ENCODE measurements at places on chromosomes 5 and 9. TPM values are rescaled to one million over a fixed set of nuclear protein-coding genes. Genes with fewer than 3 reads are reported as not detected.

HMGCS1 gene
- total RNA-seq: 14.8 TPM

CDC25C gene
- total RNA-seq: 5.9 TPM

FAM221B gene
- total RNA-seq: not detected

ARSI gene
- total RNA-seq: 4.2 TPM

GFPT2 gene
- total RNA-seq: 49.1 TPM

PCDHGB6 gene
- total RNA-seq: 1.9 TPM

BTNL8 gene
- not detected for total RNA-seq

MYMK gene
- not detected for total RNA-seq

GRCh38 chr9:37026113-37026930 lies 7.7 kb downstream of the PAX5 start:
- H3K4me3 ChIP-seq: no peak overlapping the region
- DNase-seq: peak; percentile 31
- no peak overlapping the region for H3K27ac ChIP-seq
- H3K36me3 ChIP-seq: no peaks in the 10 kb centered on the region
- H3K4me1 ChIP-seq: no peaks in the 10 kb centered on the region
- peaks cover 98% of the 10 kb centered on the region for H3K27me3 ChIP-seq

GRCh38 chr9:20300430-20301115 lies 321.7 kb downstream of the MLLT3 start:
- DNase-seq: peak; percentile 28
- H3K4me3 ChIP-seq: no peak overlapping the region
- H3K27ac ChIP-seq: no peak overlapping the region
- no peaks in the 10 kb centered on the region for H3K36me3 ChIP-seq

DNA sequence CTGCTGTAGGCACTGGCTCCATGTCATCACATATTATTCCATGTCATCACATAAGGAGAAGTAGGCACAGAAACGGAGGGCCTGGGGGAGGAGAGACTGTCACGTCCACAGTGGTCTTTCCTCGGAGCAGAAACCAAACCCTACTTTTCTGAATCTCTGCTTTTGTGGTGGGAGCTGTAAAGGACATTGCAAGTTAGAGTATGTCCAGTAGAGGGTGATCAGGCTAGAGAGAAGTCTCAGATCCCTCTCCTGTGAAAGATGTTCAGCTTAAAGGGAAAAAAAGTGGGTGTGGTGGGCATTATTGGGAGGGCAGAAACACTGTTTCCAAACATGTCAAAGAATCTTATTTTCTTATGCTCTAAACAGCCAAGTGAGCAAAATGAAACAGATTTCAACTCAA lies 19.4 kb upstream of the FBP2 start:
- H3K27ac ChIP-seq: no peak overlapping the region
- H3K4me3 ChIP-seq: no peak overlapping the region
- H3K36me3 ChIP-seq: no peaks in the 10 kb centered on the region
- H3K27me3 ChIP-seq: peaks cover 36% of the 10 kb centered on the region
- no peak for DNase-seq
- H3K4me1 ChIP-seq: no peaks in the 10 kb centered on the region

- no peak overlapping the region for H3K4me3 ChIP-seq
- no peaks in the 10 kb centered on the region for H3K36me3 ChIP-seq
- H3K27me3 ChIP-seq: no peaks in the 10 kb centered on the region
- DNase-seq: no peak
- no peaks in the 10 kb centered on the region for H3K4me1 ChIP-seq
- H3K27ac ChIP-seq: no peak overlapping the region
These were observed 604.5 kb downstream of the ISL1 start for GRCh38 chr5:51987669-51988209.

DNA sequence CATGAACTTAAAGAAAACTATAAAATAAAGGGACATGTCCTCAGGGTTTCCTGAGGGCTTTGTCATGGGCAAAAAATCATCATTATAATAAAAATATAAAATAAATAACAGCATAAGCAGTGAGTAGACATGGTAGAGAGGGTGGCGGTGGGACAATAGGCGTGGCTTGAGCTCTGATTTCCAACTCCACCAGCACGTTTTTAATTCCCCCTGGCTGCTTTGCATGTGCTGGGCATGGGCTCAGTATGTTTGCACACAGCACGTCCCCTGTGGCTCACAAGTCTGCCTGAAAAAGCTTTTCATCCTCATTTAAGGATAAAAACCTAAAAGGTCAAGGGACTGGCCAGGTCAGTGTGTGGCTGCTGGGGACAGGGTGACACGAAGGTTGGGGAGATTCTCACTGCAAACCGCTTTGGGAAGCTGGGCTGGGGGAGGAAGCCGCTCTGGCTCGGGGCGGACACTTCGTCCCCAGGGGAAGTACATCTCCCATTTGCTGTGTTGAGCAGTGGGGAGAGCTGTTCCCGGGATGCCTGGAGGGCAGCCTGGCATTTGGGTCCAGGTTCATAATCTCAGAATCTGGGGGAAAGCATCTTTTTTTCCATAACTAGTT lies 32.6 kb downstream of the NKX2-5 start:
- peaks cover 35% of the 10 kb centered on the region for H3K27me3 ChIP-seq
- H3K36me3 ChIP-seq: no peaks in the 10 kb centered on the region

DNA sequence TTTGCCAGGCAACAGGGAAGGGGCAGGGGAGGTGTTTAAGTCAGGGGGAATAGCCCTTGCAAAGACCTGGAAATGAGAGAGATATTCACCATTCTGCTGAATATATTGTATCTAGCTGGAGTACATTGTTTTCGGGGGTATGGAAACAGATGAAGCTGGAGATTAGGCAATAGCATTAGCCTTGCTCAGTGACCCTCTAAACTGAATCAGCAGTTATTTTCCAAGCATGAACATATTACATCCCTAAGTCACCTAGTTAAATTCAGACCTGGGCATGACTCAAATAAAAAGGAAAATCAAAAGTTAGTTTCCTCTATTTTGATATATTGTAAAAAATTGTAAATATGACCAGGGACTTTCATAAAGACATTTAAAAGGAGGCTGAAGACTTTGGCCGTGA lies 544.6 kb upstream of the TRPC7 start:
- no peaks in the 10 kb centered on the region for H3K27me3 ChIP-seq
- no peaks in the 10 kb centered on the region for H3K36me3 ChIP-seq
- H3K4me1 ChIP-seq: no peaks in the 10 kb centered on the region
- no peak for DNase-seq
- H3K27ac ChIP-seq: no peak overlapping the region

GRCh38 chr9:12813960-12814876 lies 39.4 kb downstream of the LURAP1L start:
- H3K4me1 ChIP-seq: peaks cover 74% of the 10 kb centered on the region
- H3K36me3 ChIP-seq: 0 out of 2 replicates have a peak, but pooled peaks cover 5% of the 10 kb centered on the region
- peak overlapping the region; percentile 95 for H3K27ac ChIP-seq
- DNase-seq: peak; percentile 99

GRCh38 chr5:335740-336038 lies 14.2 kb downstream of the AHRR start:
- no peak overlapping the region for H3K4me3 ChIP-seq
- no peak for DNase-seq
- H3K27ac ChIP-seq: no peak overlapping the region
- no peaks in the 10 kb centered on the region for H3K27me3 ChIP-seq

GRCh38 chr9:82299870-82300269 lies 311.3 kb downstream of the SPATA31D1 start:
- H3K27ac ChIP-seq: no peak overlapping the region
- H3K27me3 ChIP-seq: no peaks in the 10 kb centered on the region
- no peaks in the 10 kb centered on the region for H3K4me1 ChIP-seq

DNA sequence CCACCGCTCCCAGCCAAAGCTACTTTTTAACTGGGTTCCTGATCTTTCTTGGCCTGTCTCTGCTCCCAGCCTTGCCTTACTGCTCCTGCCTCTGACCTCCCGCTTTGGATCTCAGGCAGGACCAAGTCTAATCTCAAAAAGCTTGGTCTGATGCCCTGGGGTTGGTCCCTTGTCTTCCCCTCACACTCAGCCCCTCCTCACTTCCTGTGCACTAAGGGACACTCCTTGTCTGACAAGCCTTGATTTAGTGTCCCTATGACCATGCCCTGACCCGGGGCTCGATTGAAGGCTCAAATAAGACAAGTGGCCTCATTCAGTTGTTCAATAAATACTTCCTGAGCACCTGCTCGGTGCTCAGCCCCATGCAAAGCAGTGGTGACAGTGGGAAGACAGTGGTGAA lies 3.7 kb upstream of the GTF3C5 start:
- no peak overlapping the region for H3K27ac ChIP-seq
- no peaks in the 10 kb centered on the region for H3K36me3 ChIP-seq

DNA sequence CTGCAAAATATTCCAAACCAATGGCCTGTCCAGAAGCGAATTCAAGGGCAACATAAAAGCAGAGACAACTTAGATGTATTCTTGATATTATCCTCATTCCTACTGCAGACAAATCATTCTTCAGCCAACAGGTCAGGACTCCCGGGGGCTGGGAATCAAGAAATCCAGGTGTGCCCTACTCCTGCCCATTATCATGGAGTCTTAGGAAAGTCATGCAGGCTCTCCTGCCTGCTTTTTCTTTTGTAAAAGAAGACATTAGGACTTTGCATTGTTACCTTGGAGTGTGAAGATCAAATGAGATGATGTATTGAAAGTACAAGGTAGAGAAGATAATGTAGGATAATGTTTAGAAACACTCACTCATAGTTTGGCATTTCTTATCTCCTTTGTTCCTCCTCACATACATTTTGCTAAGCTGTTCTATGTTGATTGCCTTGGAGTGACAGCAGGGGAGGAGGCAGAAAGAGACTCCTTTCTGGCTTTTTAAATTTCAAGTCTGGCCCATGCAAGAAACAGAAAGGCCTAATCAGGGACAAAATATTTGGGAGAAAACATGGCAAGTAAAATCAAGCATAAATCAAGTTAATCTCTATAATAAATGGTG lies 113.8 kb downstream of the SV2C start:
- no peaks in the 10 kb centered on the region for H3K27me3 ChIP-seq
- H3K36me3 ChIP-seq: no peaks in the 10 kb centered on the region
- no peak overlapping the region for H3K27ac ChIP-seq
- H3K4me1 ChIP-seq: no peaks in the 10 kb centered on the region

- H3K27me3 ChIP-seq: no peaks in the 10 kb centered on the region
- H3K4me3 ChIP-seq: peak overlapping the region; percentile 90
- H3K36me3 ChIP-seq: no peaks in the 10 kb centered on the region
- DNase-seq: no peak
- H3K27ac ChIP-seq: peak overlapping the region; percentile 86
These were observed 200 bp downstream of the NPR3 start for GRCh38 chr5:32711362-32711680.

GRCh38 chr9:68975365-68976043 lies 38.4 kb downstream of the PRKACG start:
- no peak overlapping the region for H3K4me3 ChIP-seq
- no peaks in the 10 kb centered on the region for H3K36me3 ChIP-seq
- H3K27ac ChIP-seq: no peak overlapping the region
- H3K4me1 ChIP-seq: no peaks in the 10 kb centered on the region
- DNase-seq: no peak
- H3K27me3 ChIP-seq: no peaks in the 10 kb centered on the region

DNA sequence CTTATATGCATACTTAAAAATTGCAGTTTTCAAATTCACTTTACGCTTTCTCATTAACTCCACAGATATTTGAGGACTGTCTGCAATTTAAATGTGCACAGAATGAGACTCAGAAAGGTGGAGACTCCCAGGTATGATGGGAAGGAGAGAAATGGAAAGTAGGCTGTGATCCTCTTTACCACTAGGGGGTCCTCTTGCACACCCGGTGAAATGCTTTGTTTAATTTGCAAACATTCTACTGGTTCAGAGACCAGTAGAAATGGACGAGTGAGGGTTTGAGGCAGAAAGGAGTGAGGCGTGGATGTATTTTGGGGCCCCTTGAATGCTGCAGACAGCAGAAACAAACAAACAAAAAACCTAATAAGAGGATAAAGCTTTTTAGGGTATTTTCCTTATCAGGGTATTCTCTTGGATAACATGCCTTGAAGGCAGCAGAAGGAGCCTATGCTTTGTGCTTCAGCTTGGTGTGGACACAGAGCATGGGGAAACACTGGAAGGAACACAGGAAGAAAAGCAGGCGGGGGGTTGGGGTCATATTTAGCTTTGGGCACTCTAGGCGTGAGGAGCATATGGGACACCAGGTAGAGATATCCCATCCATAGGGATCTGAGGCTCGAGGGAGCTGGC lies 410.1 kb downstream of the DMRT2 start:
- peaks cover 4% of the 10 kb centered on the region for H3K4me1 ChIP-seq
- no peak overlapping the region for H3K4me3 ChIP-seq
- no peak overlapping the region for H3K27ac ChIP-seq
- H3K36me3 ChIP-seq: no peaks in the 10 kb centered on the region

GRCh38 chr5:143051244-143052058 lies 281.3 kb downstream of the ARHGAP26 start:
- no peaks in the 10 kb centered on the region for H3K27me3 ChIP-seq
- DNase-seq: peak; percentile 92
- peak overlapping the region; percentile 70 for H3K27ac ChIP-seq
- peaks cover 33% of the 10 kb centered on the region for H3K4me1 ChIP-seq
- H3K36me3 ChIP-seq: no peaks in the 10 kb centered on the region
- H3K4me3 ChIP-seq: peak overlapping the region; percentile 36

- no peak overlapping the region for H3K4me3 ChIP-seq
- peaks cover 4% of the 10 kb centered on the region for H3K27me3 ChIP-seq
- DNase-seq: no peak
- no peak overlapping the region for H3K27ac ChIP-seq
- H3K4me1 ChIP-seq: no peaks in the 10 kb centered on the region
These were observed 159.5 kb upstream of the GRAMD2B start for GRCh38 chr5:126263591-126264184.

- no peaks in the 10 kb centered on the region for H3K36me3 ChIP-seq
- peaks cover 23% of the 10 kb centered on the region for H3K4me1 ChIP-seq
- DNase-seq: no peak
- no peak overlapping the region for H3K4me3 ChIP-seq
- no peaks in the 10 kb centered on the region for H3K27me3 ChIP-seq
These were observed 4.5 kb downstream of the TJP2 start for GRCh38 chr9:69178583-69179011.

GRCh38 chr5:31377274-31377946 lies 154.5 kb downstream of the DROSHA start:
- H3K27ac ChIP-seq: no peak overlapping the region
- H3K36me3 ChIP-seq: no peaks in the 10 kb centered on the region
- DNase-seq: no peak
- peaks cover 8% of the 10 kb centered on the region for H3K4me1 ChIP-seq

DNA sequence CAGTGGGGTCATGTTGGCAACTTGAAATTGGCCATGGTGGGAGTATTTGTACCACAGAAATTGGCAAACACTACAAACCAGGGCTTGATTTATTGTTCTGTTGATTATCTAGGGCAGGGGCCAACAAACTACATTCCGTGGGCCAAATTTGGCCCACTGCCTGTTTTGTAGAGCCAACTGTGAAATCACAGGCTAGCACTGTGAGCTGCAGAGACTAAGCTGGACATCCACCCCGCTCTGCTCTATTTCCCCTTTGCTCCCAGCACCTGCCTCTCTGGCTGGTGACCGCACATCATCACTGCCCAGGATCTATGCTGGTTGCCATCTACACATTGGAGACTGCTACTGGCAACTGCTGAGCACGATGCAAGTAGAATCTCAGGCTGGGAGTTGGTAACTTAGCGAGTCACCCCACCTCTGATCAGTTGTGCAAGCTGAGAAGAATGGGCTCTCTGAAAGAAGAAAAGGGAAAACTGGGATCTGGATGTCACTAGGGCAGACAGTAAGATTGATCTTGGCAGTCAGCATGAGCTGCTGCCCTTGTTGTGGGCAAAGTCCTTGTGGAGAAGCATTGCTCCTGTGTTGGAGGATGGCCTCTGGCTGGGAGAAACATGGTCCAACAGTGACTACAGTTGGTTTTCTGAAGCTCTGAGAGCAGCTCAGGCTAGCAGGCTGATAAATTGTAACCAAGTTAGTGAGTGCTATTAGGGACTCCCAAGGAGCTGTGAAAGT lies 144.7 kb upstream of the RAD23B start:
- no peak overlapping the region for H3K27ac ChIP-seq
- no peaks in the 10 kb centered on the region for H3K4me1 ChIP-seq
- H3K4me3 ChIP-seq: no peak overlapping the region
- H3K36me3 ChIP-seq: no peaks in the 10 kb centered on the region
- H3K27me3 ChIP-seq: peaks cover 50% of the 10 kb centered on the region
